ENCODE measurements at places on chromosomes 7 and 10.

GRCh38 chr7:70183278-70183677 lies 585.0 kb downstream of the AUTS2 start:
- DNase-seq = peak; percentile 48

DNA sequence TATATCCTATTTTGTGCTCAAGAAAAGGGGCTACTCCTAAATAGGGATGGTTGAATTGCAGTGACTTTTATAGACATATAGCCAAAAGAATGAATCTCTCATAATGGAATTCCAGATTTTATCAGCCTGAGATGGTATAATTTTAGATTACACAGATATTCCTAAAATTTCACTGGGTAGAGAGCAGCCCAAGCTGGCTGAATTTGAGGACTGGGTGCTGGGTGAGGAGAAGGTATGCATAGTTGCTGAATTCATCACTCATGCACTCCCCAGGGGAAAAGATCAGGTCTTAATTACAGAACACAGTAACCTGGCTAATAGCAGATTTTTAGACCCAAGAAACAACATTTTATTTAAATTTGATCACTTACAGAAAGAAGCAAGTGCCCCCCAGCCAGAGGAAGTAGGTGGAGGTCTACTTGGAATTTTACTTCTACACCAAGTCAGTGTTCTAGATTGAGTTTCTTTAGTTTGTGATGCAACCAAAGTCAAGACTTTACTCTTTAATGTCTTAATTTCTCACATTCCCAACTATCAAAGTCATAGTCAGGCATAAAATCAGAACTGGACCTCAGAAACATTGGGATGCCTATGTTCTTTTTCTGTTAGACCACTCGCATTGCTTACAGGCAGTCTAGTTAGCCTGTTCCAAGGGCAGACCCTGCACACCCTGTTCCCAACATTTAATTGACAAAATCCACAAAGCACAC lies 337.4 kb upstream of the PODXL start:
- DNase-seq = no peak

DNA sequence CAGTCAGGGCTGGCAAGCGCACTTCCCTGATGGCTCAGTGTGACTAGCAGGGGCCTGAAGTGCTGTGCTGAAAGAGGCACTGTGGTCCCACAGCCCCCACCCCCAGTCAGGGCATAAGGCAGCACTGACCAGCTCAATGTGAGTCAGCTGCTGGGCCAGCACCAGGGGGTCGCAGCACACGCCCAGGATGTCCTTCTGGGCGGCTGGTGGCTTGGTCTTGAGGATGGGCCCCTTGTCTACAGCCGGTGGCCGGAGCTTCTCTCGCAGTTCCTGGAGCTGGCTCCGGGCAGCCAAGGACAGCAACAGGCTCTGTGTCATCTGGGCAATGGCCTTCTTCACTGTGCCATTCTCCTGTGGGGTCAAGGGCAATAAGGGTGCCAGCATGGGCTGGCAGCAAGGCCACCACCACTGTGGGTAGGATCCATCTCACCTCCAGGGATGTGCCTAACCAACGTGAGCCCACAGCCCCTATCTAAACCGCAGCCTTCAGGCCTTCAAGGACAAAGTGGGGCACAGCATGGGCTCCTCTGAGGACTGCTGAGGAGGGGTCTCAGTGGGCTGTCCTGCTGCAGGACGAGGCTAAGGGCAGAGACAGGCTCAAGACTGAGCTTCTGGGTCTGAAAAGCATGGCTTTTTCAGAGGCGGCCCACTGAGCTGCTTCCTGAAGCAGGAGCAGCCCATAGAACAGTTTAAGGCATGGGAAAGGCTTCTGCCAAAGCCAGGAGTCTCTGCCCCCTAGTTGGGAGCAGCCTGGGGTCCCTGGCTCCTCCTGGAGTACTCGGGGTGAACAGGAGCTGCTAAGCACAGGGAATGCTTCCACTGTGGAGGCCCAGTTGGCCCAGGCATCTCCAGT lies 62.5 kb downstream of the CSGALNACT2 start:
- no peak for DNase-seq

GRCh38 chr10:117736655-117737054 lies 194.1 kb downstream of the EMX2 start:
- DNase-seq = no peak

GRCh38 chr10:93712593-93712992 lies 10.2 kb upstream of the FRA10AC1 start:
- no peak for DNase-seq

GRCh38 chr7:79282882-79283602 lies 170.4 kb downstream of the MAGI2 start:
- DNase-seq = no peak

GRCh38 chr10:118832241-118832651 lies 77.5 kb upstream of the CACUL1 start:
- DNase-seq = no peak

- no peak for DNase-seq
Measured at GRCh38 chr7:24963218-24963617, 16.8 kb downstream of the OSBPL3 start.

- DNase-seq = no peak
Measured at GRCh38 chr7:44625526-44626471, 19.4 kb downstream of the OGDH start.

GRCh38 chr7:27201580-27202017 lies 1.7 kb upstream of the HOXA13 start:
- no peak for DNase-seq

All from HEK293T (cell line).